ENCODE measurements at places on chromosomes 3 and 15.

GRCh38 chr3:55524565-55525244 lies 37.6 kb upstream of the WNT5A start:
- peak; percentile 6 for DNase-seq

DNA sequence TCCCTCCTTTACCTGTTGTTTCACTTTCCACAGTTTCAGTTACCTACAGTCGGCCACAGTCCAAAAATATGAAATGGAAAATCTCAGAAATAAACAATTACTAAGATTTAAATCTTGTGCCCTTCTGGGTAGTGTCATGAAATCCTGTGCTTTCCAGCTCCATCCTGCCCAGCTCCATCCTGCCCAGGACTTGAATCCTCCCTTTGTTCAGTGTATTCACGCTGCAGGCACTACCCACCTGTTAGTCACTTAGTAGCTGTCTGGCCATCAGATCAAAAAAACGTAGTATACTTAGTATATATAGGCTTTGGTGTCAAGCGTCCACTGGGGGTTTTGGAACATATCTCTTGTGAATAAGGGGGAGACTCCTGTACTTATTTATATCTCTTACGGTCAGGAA lies 329.0 kb upstream of the SEMA6D start:
- no peak for DNase-seq

GRCh38 chr15:78276064-78276943 lies 11.9 kb downstream of the DNAJA4 start:
- no peak for DNase-seq

GRCh38 chr15:40250771-40251483 lies 12.1 kb downstream of the PAK6 start:
- no peak for DNase-seq

- DNase-seq, result no peak
Observed at GRCh38 chr15:68572921-68573320, 5.9 kb upstream of the CORO2B start.

- no peak for DNase-seq
Observed at GRCh38 chr3:47780741-47781684, 680 bp downstream of the SMARCC1 start.

GRCh38 chr15:54206586-54207321 lies 228.5 kb downstream of the UNC13C start:
- no peak for DNase-seq

DNA sequence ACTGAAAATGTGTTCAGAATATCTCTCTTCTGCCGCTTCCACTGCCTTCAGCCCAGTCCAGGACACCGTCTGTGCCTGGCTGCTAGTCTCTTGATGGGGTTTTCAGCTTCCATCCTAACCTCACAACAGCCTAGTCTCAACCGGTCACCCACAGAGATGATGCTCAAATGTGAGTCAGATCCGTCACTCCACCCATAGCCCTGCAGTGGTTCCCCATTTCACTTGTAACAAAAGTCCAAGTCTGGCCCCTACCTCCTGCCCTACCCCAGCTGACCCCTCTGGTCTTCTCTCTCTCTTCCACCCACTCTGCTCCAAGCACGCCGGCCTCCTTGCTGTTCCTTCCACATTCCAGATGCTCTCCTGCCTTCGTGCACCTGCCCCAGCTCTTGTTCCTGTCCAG lies 68.1 kb downstream of the PPARG start:
- DNase-seq, result no peak

All from HFF-Myc (cell line).